Posterior vena cava (tissue), 2 donors: ENCODE measurements at places on chromosomes 3 and 15. TPM values are rescaled to one million over a fixed set of nuclear protein-coding genes. Genes with fewer than 3 reads are reported as not detected.

USP13 gene
- 12.1 TPM for total RNA-seq

ERC2 gene
- 0.14 TPM for total RNA-seq

GASK1A gene
- total RNA-seq, result 35.0 TPM

GRCh38 chr3:84277562-84278224 lies 681.1 kb upstream of the CADM2 start:
- no peak for DNase-seq

PLA2G4E gene
- total RNA-seq, result not detected
